Right ventricle myocardium inferior (tissue), 1 donor: ENCODE measurements at places on chromosomes 11 and 22. TPM values are rescaled to one million over a fixed set of nuclear protein-coding genes. Genes with fewer than 3 reads are reported as not detected.

DNA sequence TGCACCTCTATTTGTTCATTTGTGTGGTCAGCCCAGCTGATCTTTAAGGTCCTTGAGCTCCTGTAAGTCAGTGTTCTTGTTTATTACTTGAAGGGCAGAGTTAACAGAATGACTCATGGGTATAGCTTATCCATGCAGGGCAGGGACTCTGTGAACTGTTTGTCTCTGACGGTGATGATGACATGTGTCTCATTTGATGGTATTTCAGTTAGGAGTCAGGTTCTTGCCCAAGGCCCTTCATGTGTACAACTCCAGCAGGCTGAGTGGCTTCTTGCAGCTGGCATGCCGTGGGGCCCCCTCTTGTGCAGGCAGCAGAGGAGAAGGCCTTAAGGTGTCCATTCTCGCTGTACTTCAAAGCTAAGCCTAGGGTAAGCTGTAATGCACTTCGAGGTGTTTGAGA lies 165.1 kb downstream of the DBX1 start:
- DNase-seq: no peak

ZNF280B gene
- total RNA-seq: 0.49 TPM

- DNase-seq: no peak
Observed at GRCh38 chr11:43685440-43685839, 4.9 kb downstream of the HSD17B12 start.

GRCh38 chr22:25475257-25476022 lies 89.0 kb upstream of the GRK3 start:
- no peak for DNase-seq

DNA sequence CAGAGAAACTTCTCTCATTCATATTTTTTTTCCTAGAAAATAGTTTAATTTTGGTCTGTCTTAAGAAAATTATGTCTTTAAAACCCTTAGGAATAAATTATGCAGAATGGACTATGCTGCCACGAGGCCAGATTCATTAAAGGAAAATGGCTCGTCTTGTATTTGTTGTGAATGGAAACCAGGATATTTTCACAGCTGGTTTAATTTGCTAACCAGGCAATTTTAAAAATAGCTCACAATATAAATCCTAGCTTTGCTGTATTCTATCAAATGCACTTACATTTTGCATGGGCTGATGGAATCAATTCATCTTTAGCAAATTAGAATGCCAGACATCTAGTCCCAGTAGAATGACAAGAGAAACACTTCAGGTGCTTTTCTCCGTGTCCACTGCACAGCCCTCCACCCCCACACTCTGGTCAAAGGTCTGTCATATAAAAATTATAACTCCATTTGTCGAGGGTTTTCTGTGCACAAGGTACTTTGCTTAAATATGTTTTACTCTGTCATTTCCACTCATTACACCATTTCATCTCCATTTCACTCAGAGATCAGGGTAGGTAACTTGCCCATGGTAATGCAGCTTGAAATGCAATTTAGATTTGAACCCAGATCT lies 20.3 kb upstream of the TNRC6B start:
- no peak for DNase-seq

DNA sequence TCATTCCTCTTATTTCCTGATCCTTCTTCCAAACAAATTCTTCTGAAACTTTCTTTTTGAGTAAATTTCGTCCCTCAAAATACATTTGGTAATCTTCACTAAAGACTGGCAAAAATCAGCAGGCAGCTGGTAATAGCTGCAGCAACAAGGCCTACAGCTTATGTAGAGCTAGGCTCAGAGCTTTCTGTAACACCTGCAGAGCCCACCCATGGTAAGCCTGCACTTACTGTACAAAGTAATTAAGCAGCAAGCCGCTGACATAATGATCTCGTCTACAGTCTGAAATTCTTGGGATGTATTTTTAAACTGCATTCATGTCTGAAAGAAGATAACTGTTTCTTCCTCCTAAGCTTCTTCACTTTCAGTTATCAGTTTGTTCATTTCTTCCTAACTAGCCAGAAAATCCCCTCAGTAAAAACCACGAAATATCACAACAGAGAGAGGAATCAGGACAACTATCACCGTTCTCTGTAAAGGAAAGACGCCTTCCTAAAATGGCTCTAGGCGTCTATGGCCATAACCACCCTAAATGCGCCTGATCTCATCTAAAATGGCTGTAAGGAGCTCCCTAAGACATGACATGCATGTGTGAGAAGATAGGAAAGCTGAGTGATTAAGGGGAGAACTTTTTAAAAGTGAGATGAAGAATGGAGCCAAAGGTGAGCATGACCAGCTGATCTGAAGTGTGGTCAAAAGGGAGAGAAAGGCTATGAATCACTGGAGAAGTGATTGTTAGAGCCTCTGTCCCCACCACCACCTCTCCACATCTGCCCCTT lies 56.2 kb downstream of the DENND5A start:
- no peak for DNase-seq

GRCh38 chr11:44823868-44824267 lies 97.1 kb downstream of the TSPAN18 start:
- no peak for DNase-seq

DNA sequence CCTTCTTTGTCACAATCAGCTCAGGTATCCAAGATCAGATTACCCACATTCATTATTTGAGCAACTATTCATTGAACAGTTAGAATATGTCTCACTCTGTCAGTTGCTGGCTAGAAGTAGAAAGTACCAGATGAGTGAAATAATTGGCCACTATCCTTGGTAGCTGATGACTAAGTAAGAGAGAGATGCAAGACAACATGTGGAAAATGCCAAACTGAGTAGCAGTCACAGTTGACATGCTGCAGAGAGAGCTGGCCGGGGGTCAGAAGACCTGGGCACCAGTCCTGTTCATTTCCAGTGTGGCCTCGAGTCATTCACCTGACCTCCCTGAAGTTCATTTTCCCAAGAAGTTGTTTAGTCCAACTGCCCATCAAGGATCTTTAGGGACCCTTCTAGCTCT lies 22.5 kb upstream of the SMIM35 start:
- no peak for DNase-seq
